T-helper 2 cell (primary cell): ENCODE measurements at places on chromosomes 13 and 19.

DNA sequence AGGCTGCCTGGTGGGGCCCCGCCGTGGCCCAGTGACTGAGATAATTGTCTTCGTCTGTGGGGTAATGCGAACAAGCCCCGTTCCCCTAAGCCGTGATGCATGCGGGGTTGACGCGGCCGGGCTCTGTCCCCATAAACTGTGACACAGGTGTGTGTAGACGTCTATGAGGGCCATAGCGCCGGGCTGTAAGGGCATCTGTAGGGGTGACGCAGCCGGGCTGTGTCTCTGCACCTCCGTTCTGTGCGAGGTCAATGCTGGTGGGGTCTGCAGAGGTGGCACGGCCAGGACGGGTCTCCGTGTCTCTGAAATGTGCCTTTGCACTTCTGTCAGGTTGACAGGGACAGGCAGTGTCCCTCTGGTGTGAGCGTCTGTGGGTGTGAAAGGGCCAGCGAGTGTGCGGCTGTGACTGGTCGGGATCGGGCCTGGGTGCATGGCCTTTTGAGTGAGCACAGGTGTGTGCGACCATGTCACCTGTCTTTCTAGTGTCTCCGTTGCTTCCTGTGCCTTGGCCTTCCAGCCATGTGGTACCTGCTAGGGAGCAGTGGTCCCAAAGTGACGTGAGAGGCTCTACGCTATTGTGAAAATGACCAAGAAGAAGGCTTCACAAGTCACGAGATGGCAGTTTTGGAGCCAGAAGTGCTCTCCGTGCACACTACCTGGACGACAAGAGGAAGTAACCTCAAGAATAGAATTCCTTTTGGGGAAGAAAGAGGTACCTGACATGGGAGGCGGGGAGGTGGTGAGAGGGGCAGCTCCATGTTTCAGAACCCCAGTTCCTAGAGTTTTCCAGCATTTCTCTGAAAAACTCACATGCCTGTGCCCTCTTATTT, 16.4 kb upstream of the ZNF331 start:
- DNase-seq, result no peak

GRCh38 chr13:24742977-24743376, 21.0 kb upstream of the RNF17 start:
- no peak for DNase-seq

DNA sequence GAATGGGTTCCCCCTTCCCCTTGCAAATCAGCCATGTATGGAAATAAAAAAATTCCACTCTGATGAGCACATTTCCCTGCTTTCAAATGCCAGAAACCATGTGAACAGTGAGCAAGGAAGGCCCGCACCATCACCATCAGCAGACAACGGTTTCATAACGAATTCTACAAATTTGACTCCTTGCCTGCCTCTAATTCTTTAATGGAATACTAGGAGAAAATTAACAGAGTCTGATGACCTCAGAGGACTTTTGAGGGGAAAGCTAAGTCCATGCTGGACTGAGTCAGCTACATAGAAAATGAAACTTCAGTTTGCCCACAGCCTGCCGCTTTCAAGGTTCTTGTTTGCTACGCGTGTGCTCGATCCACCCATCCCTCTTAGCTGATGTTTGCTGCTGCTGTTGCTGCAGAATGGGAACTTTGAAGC, 46.7 kb upstream of the KL start:
- DNase-seq, result no peak

DNA sequence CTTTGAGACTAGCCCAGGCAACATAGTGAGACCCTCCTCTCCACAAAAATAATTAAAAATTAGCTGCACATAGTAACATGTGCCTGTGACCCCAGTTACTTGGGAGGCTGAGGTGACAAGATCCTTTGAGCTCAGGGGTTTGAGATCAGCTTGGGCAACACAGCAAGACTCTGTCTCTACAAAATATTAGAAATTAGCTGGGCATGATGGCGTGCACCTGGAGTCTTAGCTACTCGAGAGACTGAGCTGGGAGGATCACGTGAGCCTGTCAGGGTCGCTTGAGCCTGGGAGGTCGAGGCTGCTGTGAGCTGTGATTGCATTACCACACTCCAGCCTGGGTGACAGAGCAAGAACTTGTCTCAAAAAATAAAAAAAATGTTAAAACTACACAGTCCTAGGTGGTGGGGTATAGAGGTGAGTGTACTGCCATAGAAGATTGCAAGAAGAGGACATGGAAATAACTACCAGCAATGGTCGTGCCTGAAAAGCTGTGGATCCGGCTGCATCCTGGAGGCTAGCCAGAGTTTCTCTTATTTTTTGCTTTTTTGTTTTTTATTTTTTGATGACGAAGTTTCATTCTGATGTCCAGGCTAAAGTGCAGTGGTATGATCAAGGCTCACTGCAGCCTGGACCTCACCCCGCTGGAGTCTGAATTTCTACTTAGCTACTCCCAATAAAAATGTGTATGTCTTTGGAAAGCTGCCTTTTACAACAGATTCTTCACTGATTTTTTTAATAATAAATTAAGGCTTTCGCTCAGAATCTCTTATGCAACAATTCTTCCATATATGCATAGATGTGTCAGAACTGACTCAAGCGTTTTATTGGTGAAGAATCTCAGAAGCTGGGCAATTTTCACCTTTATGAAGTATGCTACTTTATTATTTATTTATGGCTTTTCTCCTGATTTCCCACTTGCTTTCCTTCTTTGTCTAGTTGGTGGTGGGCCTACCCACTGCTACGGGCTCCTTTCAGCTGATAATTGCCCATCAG, 393.8 kb downstream of the TSHZ3 start:
- no peak for DNase-seq

DNA sequence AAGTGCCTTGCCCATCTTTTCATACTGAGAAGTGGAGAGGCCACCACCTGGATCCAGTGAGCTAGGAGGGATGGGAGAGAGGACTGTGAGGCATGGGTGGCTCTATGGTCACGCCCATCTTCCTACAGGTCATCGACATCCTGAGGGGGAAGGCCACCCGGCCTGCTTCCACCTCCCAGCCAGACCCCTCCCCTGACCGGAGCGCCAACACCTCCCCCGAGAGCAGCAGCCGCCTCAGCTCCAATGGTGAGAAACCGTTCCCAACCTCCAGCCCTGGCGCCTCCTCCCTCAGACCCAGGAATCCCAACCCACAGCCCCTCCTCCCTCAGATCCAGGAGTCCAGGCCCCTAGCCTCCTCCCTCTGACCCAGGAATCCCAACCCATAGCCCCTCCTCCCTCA, 10.1 kb downstream of the BCL3 start:
- DNase-seq, result no peak

GRCh38 chr19:32581705-32582179, 752 bp downstream of the PDCD5 start:
- no peak for DNase-seq

DNA sequence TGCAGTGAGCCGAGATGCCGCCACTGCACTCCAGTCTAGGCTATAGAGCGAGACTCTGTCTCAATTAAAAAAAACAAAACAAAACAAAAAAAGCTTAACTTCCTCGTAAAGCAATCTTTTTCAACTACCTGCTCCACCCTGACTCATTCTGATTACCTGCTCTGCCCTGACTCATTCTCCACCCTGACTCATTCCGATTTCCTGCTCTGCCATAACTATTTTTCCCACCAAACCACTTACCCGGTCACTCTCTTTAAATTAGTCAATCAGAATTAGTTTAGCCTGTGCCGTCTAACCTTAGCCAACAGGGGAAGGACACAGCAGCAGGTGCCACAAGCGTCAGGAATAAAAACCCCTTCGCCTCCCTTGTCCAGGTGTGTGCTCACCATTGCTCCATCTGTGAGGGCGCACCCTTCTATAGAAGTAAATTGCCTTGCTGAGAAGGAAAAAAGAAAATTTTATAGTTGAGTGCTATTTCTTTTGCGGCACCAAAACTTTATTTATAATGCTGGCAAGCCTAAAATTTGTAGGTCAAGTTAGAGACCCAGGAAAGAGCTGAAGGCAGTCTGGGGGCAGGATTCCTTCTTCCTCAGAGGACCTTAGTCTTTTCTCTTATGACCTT, 1.7 kb upstream of the IFT88 start:
- DNase-seq, result no peak

- peak; percentile 87 for DNase-seq
Measured at GRCh38 chr13:30735025-30735871, at the start of gene ALOX5AP. Gene ALOX5AP, plus strand, starts transcription at chr13:30735543. Its CDS starts 63 bp downstream, at chr13:30735606.

- DNase-seq, result no peak
Measured at GRCh38 chr19:42397263-42398166, 7.4 kb upstream of the CNFN start.
